ENCODE measurements at places on chromosomes 3 and 15.

DNA sequence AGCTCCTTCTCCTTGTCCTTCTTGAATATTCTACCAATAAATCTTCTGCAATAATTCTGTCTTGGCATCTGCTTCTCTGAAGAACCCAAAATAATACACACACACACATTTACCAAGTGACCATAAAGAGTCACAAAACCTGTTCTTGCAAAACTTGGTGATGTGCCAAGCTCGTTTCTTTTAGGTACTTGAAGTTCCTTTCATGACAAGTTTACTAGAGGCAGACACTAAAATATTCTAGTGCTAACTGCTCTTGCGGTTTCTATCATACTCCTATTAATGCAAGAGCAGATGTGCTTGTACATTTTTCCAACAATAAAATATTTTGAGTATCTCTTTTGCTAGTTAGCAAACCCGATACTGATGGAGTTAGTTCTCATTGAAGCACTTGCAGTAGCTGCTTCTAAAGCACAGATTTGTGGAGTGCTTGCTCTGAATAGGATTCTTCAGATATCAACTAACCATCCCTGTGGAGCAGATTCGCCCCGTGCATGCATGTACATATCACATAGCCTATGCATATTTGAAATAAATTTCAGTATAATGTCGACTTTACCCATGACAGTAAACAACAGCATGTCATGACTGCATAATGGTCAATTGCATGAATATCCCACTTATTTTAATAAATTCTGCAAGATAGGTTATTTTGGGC, 23.2 kb downstream of the HHLA2 start:
- H3K36me3 ChIP-seq: no peaks in the 10 kb centered on the region
- H3K4me1 ChIP-seq: peaks cover 12% of the 10 kb centered on the region
- no peaks in the 10 kb centered on the region for H3K27me3 ChIP-seq

DNA sequence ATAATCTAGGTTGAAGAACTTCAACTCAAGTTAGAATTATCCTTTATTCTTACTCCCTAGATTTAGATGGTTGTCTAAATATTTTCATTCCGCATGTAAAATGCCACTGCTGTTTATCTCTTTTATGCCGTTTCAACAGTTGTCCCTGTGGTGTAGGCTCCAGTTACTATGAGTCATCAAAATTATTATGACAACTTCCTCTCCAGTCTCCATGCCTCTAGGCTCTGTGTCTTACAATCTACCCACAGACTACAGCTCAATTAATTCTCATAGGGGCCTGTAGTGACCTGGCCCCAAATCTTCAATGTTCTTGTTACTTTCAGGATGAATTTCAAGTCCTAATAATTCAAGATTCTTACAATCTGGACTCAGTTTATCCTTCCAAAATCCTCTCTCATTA, 105.8 kb upstream of the UNC13C start:
- no peak overlapping the region for H3K4me3 ChIP-seq
- no peaks in the 10 kb centered on the region for H3K27me3 ChIP-seq
- no peaks in the 10 kb centered on the region for H3K36me3 ChIP-seq
- DNase-seq: no peak
- peak overlapping the region; percentile 8 for H3K27ac ChIP-seq
- peaks cover 14% of the 10 kb centered on the region for H3K4me1 ChIP-seq

GRCh38 chr3:144294659-144295538, 323.3 kb downstream of the DIPK2A start:
- H3K27me3 ChIP-seq: no peaks in the 10 kb centered on the region
- peak overlapping the region; percentile 69 for H3K27ac ChIP-seq
- H3K4me3 ChIP-seq: peak overlapping the region; percentile 33

- peaks cover 13% of the 10 kb centered on the region for H3K4me1 ChIP-seq
- H3K4me3 ChIP-seq: no peak overlapping the region
- no peak overlapping the region for H3K27ac ChIP-seq
- DNase-seq: no peak
- no peaks in the 10 kb centered on the region for H3K36me3 ChIP-seq
Measured at GRCh38 chr3:23629181-23629894, 176.4 kb upstream of the UBE2E1 start.

DNA sequence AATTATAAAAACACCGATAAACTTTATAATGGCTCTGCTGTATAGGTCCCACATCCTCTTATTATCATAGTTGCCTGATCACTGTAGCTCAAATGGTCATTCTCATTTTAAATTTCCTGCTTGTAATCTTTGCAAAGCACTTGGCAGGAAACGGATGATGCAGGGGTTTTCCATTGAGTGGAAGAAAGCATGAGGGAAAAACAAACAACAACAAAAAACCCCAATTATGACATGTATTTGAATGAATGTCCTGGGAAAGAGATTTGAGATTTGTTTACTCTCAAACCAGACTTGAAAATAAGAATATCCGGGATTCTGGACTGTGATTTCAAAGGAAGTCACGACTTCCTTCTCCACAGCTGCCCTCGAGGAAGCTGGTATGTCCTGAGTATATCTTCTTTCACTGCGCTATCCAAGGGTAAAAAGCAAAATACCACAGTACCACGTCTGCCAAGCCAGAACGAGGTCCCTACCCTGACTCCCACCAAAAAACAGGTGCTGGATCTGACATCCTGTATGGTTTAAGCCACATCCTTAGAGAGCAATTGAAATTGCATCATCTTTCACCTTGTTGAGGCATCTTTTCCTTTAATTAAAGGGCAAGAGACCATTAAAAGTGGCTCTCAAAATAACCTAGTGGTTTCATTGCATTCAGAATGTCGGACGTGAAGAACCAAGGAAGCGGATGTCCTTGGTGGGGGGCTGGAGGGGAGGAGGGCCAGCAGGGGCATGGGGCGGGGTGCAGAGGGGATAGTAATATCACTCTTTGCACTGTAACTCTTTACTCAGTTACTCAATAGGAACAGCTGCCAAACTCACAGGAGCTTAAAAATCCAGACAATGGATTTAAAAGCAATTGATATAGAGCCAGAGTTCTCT, 13.5 kb upstream of the TIPIN start:
- peak overlapping the region; percentile 76 for H3K27ac ChIP-seq
- no peak for DNase-seq
- no peaks in the 10 kb centered on the region for H3K27me3 ChIP-seq
- H3K4me1 ChIP-seq: peaks cover 13% of the 10 kb centered on the region

DNA sequence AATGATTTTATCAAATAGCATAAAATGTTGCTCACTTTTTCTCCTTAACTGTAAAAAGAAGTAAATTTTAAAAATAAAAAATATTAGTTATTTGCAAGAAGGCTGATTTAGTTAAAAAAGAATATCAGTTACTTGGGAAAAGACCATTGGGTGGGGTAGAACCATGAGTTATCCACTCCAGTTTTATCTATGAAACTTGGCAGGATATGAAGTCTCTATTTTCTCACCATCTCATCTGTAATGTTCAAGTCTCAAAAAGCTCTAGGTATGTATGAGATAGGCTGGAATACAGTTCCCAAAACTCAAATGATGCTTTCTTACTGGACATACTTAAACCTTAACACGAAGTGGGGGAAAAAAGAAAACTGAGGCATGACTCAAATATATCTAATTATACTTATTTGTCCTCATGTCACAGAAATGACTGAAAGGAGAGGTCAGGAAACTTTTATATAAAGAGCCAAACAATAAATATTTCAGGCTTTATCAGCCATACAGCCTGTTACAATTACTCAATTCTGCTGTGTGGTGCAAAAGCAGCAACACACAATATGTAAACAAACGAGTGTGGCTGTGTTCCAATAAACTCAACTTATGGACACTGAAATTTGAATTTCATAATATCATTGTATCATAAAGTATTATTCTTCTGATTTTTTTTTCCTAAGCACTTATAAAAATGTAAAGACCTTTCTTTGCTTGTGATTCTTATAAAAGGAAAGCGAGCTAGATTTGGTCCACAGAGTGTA, 131.8 kb downstream of the TBL1XR1 start:
- peaks cover 9% of the 10 kb centered on the region for H3K4me1 ChIP-seq
- no peaks in the 10 kb centered on the region for H3K27me3 ChIP-seq
- no peak overlapping the region for H3K4me3 ChIP-seq
- DNase-seq: no peak
- no peak overlapping the region for H3K27ac ChIP-seq
- H3K36me3 ChIP-seq: peaks cover 6% of the 10 kb centered on the region

GRCh38 chr3:188756241-188756640, 415.5 kb upstream of the TPRG1 start:
- no peaks in the 10 kb centered on the region for H3K4me1 ChIP-seq
- H3K27me3 ChIP-seq: no peaks in the 10 kb centered on the region
- no peak for DNase-seq
- H3K36me3 ChIP-seq: no peaks in the 10 kb centered on the region
- H3K27ac ChIP-seq: no peak overlapping the region

- H3K27ac ChIP-seq: no peak overlapping the region
- no peak for DNase-seq
- H3K4me1 ChIP-seq: peaks cover 6% of the 10 kb centered on the region
- H3K36me3 ChIP-seq: peaks cover 51% of the 10 kb centered on the region
- H3K4me3 ChIP-seq: no peak overlapping the region
Measured at GRCh38 chr15:77030048-77030927, 35.4 kb downstream of the PSTPIP1 start.

GRCh38 chr15:38843736-38844590, 279.3 kb upstream of the RASGRP1 start:
- H3K4me1 ChIP-seq: no peaks in the 10 kb centered on the region
- no peaks in the 10 kb centered on the region for H3K27me3 ChIP-seq

Measured in Calu3 (cell line).